Right lung (tissue), 10 donors: ENCODE measurements at places on chromosomes 2 and 18. TPM values are rescaled to one million over a fixed set of nuclear protein-coding genes. Genes with fewer than 3 reads are reported as not detected.

GRCh38 chr2:150413366-150413765 lies 74.1 kb downstream of the RND3 start:
- DNase-seq, result no peak

DNA sequence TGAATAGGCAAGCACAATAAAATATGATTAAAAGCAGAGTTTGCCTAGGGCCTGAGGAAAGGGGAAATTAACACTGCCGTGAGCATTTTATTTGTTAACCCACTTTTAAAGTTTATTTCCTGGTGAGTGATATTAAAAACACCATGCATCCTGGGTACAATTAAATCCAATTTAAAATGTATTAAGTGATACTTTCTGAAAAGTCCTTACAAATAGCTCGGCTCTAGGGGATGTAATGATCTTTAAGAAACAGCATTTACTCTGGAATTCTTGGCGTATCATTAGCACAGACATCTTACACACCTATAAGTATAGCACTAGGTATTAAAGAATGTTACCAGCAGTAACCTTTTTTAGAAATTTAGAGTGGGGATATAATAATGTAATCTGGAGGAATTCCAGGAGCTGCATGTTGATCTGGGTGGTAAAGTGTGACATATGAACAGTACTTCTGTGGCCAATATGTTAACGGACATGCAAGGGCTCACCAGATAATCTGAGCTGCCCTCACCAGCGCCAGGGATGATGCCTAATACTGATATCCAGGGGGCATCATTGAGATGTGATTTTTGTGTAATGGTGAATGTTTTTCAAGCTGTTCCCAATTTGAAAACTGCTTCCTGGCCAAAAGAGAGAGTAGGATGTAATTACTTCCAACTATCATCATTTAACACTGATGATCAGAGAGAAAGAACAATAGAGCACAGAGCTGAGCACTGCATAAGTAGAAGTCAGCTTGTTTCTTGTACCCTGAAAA lies 235.9 kb downstream of the DSEL start:
- DNase-seq, result no peak

- no peak for DNase-seq
These were observed 25.5 kb downstream of the CYRIA start for GRCh38 chr2:16640001-16640700.

- no peak for DNase-seq
These were observed 22.9 kb downstream of the SLC66A2 start for GRCh38 chr18:79928563-79928960.

DNA sequence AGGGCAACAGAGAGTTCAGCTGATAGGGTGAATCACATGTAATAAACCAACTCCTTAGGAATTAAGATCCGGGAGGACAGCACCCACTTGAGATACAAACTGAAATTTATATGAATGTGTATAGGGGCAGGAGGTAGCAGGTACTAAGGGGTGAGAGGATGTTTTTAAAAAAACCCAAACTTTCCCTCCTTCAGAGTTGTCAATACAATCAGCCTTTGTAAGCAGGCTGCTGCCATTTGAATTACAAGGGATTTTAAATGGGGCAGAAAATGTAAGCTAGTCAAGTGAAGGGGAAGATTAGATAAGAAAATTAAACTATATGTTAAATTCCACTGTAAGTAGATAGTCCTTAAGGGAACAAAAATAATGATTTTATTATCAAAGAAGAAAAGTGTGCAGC lies 1239.7 kb upstream of the CELF4 start:
- DNase-seq, result no peak

DNA sequence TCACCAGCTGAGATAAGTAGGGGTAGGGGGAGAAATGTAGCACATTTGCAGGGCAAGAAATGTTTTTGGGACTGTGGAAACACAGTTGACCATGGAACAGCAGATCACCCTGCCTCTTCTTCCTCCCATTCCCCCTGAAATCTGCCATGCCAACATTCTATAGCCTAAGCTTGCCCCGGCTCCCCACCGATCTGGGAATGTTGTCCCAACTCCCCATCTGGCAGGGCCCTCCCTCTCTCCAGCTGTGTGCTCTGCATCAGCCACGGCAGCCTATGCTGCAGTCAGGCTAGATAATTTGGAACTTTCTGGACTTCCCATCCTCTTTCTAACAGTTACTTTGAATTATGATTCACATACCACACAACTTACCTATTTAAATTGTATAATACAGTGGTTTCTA lies 425.1 kb upstream of the RAB6C start:
- no peak for DNase-seq

- DNase-seq, result no peak
These were observed 133.4 kb downstream of the NRP2 start for GRCh38 chr2:205815673-205816072.

- no peak for DNase-seq
These were observed 54.0 kb upstream of the LYPD6B start for GRCh38 chr2:148984449-148984848.

DNA sequence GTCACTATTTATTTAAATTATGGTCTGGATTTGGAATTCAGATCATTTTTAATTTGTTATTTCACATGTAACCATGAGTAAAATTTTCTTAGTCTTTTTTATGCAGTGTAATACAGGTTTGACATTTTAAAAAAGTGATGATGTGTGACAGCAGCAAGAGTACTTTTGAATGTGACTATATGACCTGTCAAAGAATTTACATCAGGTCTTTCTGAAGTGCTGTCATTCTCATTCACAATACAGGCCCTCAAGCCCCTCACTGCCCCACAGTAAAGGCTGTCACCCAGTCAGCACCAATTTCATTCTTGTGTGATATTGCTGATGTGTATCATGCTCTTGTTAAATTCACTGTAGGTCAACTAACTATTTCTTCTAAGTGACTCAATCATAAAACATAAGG lies 364.2 kb downstream of the NUP35 start:
- no peak for DNase-seq

- no peak for DNase-seq
These were observed 19.4 kb downstream of the CFLAR start for GRCh38 chr2:201135386-201135785.

GRCh38 chr2:166088634-166089033 lies 39.2 kb downstream of the SCN1A start:
- no peak for DNase-seq

- no peak for DNase-seq
These were observed 86.1 kb downstream of the FARSB start for GRCh38 chr2:222569826-222570225.

GRCh38 chr2:76958749-76959148 lies 563.4 kb downstream of the LRRTM4 start:
- peak; percentile 48 for DNase-seq

GRCh38 chr2:156435396-156435717 lies 822 bp upstream of the GPD2 start:
- no peak for DNase-seq

DNA sequence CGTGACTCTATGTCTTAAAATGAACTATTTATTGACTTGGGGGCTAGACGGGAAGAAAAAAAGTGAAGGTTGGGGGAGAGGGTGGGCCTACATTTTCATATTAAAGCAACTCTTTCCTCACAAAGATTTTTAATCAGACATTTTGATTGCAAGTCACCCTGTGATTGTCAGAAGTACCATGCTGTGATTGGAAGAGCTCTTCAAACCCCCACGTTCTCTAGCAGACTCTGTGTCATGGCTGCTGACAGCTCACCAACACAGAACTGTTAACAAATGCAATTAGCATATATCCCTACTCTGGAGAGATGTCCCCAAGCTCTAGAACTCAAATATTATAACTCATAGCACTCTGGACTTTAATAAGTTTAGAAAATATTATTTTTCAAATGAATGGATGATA lies 428.4 kb upstream of the DCC start:
- DNase-seq, result no peak

DNA sequence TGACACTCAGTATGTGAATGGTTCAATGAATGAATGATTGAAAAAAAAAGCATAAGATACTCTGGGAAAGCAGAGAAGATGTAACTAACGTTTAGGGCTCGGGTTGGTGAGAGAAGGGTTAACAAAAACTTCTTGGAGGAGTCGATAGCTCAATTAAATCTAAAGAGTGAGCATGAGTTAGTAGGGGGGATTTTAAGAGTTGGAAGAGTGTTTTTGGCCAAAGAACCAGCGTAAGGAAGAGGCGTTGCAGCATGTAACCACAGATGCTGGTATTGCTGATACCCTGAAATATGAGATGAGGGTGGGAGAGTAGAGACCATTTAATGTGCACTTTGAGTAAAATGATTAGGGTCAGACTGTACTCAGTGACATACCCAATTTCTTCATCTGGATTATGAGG lies 14.5 kb downstream of the ARHGAP28 start:
- no peak for DNase-seq

DNA sequence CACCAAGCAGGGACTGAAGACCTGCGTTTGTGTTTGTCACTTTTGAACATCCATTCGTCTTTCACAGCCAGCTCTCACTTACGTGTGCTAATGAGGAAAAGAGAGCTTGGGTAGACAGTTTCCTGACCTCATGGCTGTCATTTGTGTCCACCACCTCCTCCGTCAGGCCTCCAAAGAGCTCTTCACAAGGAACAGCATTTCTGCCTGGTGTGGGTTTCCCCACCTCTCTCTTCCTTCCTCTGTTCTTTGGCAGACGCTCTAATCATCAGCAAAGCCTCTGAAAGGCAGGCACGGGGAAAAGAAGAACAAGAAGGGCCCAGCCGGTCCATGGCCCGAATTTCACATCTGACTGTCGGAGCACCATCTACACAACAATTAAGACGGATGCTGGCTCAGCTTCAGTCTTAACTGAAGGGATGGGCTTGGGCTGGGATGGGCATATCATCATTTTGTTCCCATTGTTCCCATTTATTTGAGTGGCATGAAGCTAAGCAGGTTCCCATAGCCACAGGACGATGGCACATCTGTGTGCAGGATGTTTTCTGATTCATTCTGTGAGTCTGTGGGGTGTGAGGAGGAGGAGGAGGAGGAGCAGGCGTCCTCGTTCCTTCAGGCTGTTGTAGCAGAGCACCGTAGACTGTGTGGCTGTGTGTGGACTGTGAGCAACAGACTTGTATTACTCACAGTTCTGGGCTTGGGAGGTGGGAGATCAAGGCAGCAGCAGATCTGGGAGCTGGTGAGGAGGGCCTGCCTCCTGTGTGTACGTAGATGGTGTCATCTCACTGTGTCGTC lies 66.4 kb downstream of the TSHZ1 start:
- DNase-seq, result no peak

DNA sequence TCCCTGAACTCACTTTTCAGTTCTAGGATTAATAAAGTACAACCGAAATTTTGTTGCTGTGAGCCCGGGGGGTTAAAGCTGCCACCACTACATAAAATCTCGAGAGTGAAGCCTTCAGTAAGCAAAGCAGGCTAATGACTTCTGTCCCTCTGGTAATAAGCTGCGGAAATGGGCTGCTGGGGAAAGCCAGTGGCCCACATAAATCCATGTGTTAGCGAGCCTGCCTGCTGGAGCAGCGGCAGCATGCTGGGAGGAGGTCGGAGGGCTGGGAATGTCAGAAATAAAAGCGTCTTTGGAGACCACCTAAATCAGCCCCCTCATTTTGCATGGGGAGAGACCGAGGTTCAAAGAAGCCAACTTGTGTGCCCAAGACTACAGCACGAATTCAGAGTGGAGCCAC lies 371.7 kb downstream of the TNS1 start:
- DNase-seq, result no peak

GRCh38 chr2:102366406-102367112 lies 11.0 kb downstream of the IL18R1 start:
- DNase-seq, result no peak

GRCh38 chr18:8810157-8810556 lies 104.8 kb downstream of the MTCL1 start:
- no peak for DNase-seq

GRCh38 chr2:220782609-220783113 lies 789.4 kb downstream of the EPHA4 start:
- DNase-seq, result no peak

GRCh38 chr2:26568076-26568890 lies 72.9 kb downstream of the CIB4 start:
- no peak for DNase-seq

GRCh38 chr18:43507842-43508481 lies 230.7 kb upstream of the SYT4 start:
- DNase-seq, result no peak

GRCh38 chr2:43360137-43360536 lies 133.7 kb upstream of the ZFP36L2 start:
- DNase-seq, result no peak

DNA sequence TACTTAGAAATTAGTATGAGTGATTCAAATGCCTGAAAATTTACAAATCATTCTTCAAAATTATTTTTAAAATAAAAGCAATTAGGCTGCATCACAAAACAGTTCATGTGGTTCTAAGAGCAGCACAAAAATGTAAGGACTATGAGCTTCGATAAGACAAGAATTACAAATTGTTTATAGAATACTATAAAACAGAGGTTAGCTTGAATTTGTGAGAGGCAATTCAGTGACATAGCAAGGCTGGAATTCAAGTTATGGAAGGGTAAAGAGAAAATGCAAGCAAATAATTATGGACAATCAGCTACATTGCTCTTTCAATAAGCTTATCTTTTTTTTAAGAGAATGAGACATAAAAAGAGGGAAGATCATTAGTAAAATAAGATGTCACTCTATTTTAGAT lies 7.1 kb upstream of the XIRP2 start:
- DNase-seq, result no peak

DNA sequence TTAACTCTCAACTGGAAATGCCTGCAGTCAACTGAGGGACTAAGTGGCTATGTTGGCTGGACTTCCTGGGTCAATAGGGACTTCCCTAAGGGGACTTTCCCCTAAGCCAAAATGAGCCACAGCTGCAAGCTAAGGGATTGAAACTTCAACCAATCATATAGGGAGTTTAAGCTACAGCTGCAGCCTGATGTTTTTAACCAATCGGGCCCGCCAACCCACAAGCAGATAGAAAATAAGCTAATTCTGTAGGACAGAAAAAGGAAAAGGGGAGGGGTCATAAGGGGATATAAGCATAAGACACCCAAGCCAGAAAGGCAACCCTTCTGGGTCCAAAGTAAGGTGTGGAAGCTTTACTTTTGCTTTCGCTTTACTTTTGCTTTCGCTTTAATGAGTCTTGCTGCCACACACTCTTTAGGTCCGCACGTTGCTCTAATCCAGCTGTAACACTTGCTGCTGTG lies 927.5 kb downstream of the ERBB4 start:
- no peak for DNase-seq

CPLX4 gene
- polyA plus RNA-seq, result not detected

UGT1A1 gene
- polyA plus RNA-seq, result 0.10 TPM

SATB2 gene
- 3.4 TPM for polyA plus RNA-seq

LRRC30 gene
- polyA plus RNA-seq, result not detected

TEKT4 gene
- polyA plus RNA-seq, result 0.16 TPM

PREB gene
- 43.0 TPM for polyA plus RNA-seq

EGR4 gene
- not detected for polyA plus RNA-seq

CNTNAP5 gene
- polyA plus RNA-seq, result not detected

ALK gene
- polyA plus RNA-seq, result 0.16 TPM

DLGAP1 gene
- polyA plus RNA-seq, result 3.2 TPM

ACKR3 gene
- polyA plus RNA-seq, result 32.3 TPM

RUFY4 gene
- 0.79 TPM for polyA plus RNA-seq

IL1RL2 gene
- 1.2 TPM for polyA plus RNA-seq

ZNF396 gene
- polyA plus RNA-seq, result 2.8 TPM

CKAP2L gene
- polyA plus RNA-seq, result 35.9 TPM

C2orf80 gene
- polyA plus RNA-seq, result not detected

FSHR gene
- polyA plus RNA-seq, result not detected

TMEM214 gene
- polyA plus RNA-seq, result 89.2 TPM

PIGN gene
- polyA plus RNA-seq, result 39.9 TPM

ZRANB3 gene
- polyA plus RNA-seq, result 6.4 TPM

QPCT gene
- 7.4 TPM for polyA plus RNA-seq

TDRD15 gene
- polyA plus RNA-seq, result not detected

OST4 gene
- 255 TPM for polyA plus RNA-seq
